Aorta (tissue), 5 donors: ENCODE measurements at places on chromosomes 5 and 9. TPM values are rescaled to one million over a fixed set of nuclear protein-coding genes. Genes with fewer than 3 reads are reported as not detected.

DNA sequence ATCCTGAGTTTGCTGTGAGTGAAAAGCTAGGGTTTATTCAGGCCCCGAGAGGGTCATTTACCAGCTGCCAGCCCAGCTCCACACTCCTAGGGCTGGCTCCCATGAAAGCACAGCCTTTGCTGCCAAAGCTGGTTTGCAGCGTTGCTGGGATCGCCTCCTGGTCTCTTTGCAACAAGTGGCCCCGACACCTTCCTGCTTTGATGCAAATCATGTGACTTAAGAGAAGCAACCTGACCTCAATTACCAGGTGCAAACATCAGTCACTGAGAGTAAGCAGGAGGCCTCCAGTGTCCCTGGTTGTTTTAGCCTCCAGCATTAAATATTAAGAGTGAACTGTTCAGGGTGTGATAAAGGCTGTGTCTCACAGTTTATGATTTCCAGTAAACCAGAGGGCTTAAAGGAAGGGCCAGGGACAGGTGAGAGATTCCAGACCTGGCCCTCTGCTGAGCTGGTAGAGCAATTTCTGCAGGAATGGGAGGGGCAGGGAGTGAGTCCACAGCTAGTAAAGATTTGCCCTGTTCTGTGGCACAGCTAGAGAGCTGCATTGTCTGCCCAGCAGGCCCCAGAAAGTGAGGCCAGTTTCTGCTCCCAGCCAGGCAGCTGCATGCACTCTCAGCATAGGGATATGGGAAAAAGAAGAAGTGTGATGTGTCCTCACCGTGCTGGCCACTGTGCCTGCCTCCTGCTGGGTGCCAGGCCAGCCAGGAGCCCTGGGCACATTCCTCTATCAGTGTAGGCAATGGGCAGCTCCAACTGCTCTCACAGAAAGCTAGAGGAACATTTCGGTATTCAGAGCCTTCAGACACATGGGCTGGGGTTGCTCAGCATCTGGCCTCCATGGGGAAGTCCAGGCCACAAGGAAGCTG lies 58.0 kb downstream of the SLC22A5 start:
- H3K27ac ChIP-seq: no peak overlapping the region
- no peaks in the 10 kb centered on the region for H3K27me3 ChIP-seq
- DNase-seq: no peak
- no peaks in the 10 kb centered on the region for H3K36me3 ChIP-seq

- no peaks in the 10 kb centered on the region for H3K27me3 ChIP-seq
- H3K4me1 ChIP-seq: no peaks in the 10 kb centered on the region
- H3K27ac ChIP-seq: no peak overlapping the region
- DNase-seq: no peak
These were observed 76.2 kb upstream of the TBC1D2 start for GRCh38 chr9:98331536-98332259.

- no peaks in the 10 kb centered on the region for H3K27me3 ChIP-seq
- no peak overlapping the region for H3K27ac ChIP-seq
- no peaks in the 10 kb centered on the region for H3K4me1 ChIP-seq
- no peak overlapping the region for H3K4me3 ChIP-seq
- DNase-seq: no peak
- H3K36me3 ChIP-seq: no peaks in the 10 kb centered on the region
These were observed 44.7 kb upstream of the DMAC1 start for GRCh38 chr9:7844242-7844641.

DNA sequence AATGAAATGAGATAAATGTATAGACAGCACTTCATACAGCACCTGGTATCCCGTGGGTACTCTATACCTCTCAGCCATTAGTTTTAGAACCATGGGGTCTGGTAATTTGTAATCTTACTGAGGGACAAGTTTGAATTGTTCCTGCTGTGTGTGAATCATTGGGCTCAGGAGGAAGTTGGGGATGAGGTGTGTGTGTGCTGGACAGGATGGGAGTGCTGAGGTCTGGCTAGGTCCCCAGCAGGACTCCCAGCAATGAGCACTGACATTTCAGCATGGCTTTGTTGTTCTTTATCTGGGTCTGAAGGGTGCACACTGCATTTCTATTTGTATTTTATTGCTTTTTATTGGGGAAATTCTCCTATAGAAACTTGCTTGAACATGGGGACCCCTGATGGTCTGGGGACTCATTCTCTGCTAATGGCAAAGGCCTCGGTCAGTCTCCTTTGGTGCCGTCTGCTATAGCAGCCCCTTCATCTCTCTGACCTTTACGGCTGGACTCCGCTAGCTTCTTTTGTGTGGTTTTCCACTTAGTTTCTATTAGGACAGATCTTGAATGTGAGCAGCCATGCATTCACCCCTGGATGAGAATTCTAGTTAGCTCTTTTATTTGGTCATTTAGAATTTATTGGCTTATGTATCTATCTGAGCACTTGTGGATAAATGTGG lies 98.1 kb downstream of the SREK1 start:
- no peak overlapping the region for H3K4me3 ChIP-seq
- H3K36me3 ChIP-seq: no peaks in the 10 kb centered on the region
- H3K4me1 ChIP-seq: no peaks in the 10 kb centered on the region
- no peaks in the 10 kb centered on the region for H3K27me3 ChIP-seq
- no peak for DNase-seq

DNA sequence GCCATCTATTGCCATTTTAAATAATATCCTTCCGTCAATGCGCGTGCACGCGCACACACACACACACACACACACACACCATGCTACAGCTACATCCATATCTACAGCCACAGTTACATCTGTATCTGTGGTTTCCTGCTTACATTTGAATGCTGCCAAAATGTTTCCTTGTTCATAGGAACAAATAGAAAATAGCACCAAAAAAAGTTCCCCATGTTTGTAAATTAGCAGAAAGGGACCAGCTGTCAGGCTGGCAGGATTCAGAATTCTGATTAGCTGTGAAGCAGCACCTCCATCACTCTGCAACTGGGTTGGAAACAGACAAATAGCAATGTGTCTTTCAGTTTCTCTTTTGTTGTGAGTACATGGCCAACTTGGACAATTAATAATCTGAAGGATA lies 601.5 kb downstream of the IRX1 start:
- no peak overlapping the region for H3K27ac ChIP-seq
- no peaks in the 10 kb centered on the region for H3K4me1 ChIP-seq
- H3K4me3 ChIP-seq: no peak overlapping the region
- no peak for DNase-seq
- no peaks in the 10 kb centered on the region for H3K27me3 ChIP-seq
- no peaks in the 10 kb centered on the region for H3K36me3 ChIP-seq

GRCh38 chr9:4594545-4594944 lies 67.5 kb upstream of the PLPP6 start:
- H3K4me3 ChIP-seq: no peak overlapping the region
- no peak overlapping the region for H3K27ac ChIP-seq
- DNase-seq: no peak
- no peaks in the 10 kb centered on the region for H3K27me3 ChIP-seq

DNA sequence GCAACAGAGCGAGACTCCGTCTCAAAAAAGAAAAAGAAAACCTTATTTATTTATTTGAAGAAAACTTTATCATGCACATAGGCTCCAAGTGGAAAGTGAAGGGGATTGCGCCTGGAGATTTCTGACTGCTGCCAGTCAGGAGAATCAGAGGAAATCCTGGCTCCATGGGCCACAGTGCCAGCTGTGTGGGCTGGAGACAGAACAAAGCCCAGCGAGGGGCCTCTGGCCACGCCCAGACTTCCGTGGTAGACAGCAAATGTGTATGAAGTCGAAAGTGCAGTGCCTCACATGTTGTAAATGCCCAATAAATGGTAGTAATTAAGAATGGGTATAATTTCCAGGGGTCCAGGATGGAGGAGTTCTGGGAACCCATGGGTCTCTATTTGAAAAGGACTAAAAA lies 75.8 kb upstream of the WWC1 start:
- no peaks in the 10 kb centered on the region for H3K27me3 ChIP-seq
- DNase-seq: no peak
- H3K27ac ChIP-seq: no peak overlapping the region
- no peaks in the 10 kb centered on the region for H3K4me1 ChIP-seq

GRCh38 chr5:16025681-16026080 lies 153.9 kb downstream of the MARCHF11 start:
- H3K27me3 ChIP-seq: peaks cover 3% of the 10 kb centered on the region
- no peak overlapping the region for H3K27ac ChIP-seq
- DNase-seq: no peak
- no peaks in the 10 kb centered on the region for H3K4me1 ChIP-seq
- no peaks in the 10 kb centered on the region for H3K36me3 ChIP-seq

DNA sequence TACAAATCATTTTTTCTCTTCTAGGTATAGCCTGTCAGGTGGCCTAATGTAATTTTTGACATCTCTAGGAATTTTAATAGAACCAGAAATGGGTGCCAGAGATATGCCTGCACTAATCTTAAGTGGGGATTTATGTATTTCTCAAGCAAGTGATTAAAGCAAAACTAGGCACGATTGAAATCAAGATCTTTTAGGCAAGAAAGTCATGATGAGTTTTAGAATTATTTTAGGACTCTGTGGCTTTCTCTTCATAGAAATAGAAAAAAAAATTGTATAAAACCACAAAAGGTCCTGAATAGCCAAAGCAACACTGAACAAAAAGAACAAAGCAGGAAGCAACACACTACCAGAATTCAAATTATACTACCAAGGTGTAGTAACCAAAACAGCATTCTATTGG lies 952 bp upstream of the AMACR start:
- DNase-seq: no peak
- peak overlapping the region; percentile 62 for H3K4me3 ChIP-seq
- no peaks in the 10 kb centered on the region for H3K27me3 ChIP-seq
- H3K4me1 ChIP-seq: no peaks in the 10 kb centered on the region
- H3K36me3 ChIP-seq: no peaks in the 10 kb centered on the region
- H3K27ac ChIP-seq: peak overlapping the region; percentile 67

- no peak overlapping the region for H3K27ac ChIP-seq
- DNase-seq: no peak
- H3K27me3 ChIP-seq: no peaks in the 10 kb centered on the region
- H3K4me1 ChIP-seq: no peaks in the 10 kb centered on the region
These were observed 222.6 kb downstream of the ROR2 start for GRCh38 chr9:91727316-91727861.

GRCh38 chr9:107190061-107190935 lies 92.8 kb upstream of the RAD23B start:
- no peaks in the 10 kb centered on the region for H3K27me3 ChIP-seq
- no peaks in the 10 kb centered on the region for H3K36me3 ChIP-seq
- no peaks in the 10 kb centered on the region for H3K4me1 ChIP-seq
- DNase-seq: no peak

DNA sequence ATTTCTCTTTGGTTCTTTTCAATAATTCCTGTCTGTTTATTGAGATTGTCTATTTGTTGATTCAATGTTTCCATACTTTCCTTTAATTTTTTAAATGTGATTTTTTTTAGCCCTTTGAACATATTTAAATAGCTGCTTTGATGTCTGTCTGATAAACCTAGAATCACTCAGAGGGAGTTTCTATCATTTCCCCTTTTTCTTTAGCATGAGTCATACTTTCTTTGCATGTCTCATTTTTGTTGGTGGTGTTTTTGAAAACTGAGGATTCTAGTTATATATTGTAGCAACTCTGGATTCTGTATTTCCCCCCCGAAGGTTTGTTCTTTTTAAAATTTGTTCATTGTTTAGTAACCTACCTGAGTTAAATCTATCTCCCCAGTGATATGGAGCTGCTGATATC lies 24.2 kb upstream of the ZNF618 start:
- H3K4me1 ChIP-seq: no peaks in the 10 kb centered on the region
- DNase-seq: no peak
- H3K27me3 ChIP-seq: no peaks in the 10 kb centered on the region
- H3K4me3 ChIP-seq: no peak overlapping the region
- H3K27ac ChIP-seq: no peak overlapping the region

Gene CDC20B
- not detected for total RNA-seq

Gene PPIC
- total RNA-seq: 52.5 TPM

Gene GPR150
- total RNA-seq: 0.23 TPM

Gene PCDHB10
- 3.6 TPM for total RNA-seq

Gene FBXO4
- total RNA-seq: 11.5 TPM

Gene AOPEP
- total RNA-seq: 270 TPM

Gene IL9
- not detected for total RNA-seq

Gene GADD45G
- 4.5 TPM for total RNA-seq

Gene THBS4
- 2.9 TPM for total RNA-seq
